ENCODE measurements at places on chromosomes 1 and 21.

DNA sequence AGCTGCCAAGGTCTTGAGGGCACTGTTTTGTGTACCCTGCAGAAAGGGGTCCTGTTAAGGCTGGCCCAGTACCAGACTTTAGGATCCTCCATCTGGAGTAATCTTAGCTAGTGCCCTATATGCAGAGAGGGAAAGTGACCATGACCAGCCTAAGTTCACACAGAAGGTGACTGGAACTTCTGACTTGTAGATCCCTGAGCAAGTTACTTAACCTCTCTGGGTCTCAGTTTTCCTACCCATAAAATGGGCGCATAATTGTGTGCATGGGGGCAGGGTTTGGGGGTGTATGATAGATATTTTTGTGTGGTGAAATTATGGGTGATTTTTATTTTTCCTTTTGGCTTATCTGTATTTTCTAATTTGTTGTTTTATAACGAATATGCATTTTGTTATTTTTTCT, 3.3 kb upstream of the SHISAL2A start:
- no peak for DNase-seq

DNA sequence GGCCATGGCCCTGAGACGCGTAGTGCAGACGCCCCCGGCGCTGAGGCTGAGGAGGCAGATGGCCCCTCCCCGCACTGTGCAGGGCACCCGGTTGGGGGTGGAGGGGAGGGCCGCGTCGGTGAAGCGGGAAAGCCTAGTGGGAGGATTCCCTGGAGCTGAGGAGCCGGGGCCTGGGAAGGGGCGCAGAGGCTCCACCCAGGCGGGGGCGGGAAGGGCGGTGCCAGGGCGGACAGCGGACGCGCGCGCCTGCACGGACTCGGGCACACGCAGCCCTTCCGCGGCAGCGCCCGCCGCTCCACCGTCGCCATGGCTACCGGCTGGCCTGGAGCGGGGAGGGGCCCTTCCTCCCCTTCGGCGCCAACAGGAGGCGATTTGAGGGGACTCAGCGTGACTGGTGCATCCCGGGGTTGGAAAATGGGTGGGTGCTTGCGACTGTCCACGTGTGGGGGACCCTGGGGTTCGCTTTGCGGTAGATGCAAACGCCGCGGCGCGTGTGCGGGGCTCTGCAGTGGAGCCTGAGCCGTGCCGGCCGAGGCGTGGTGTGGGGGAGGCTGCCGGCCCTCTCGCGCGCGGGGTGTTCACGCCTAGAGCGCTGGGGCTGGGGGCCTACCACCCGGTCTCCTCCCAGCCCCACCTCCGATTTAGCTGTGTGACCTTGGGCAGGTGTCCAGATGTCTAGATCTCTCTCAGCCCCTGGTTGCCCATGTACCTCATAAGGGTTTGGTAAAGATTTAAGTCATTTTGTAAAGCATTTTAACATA, 35.1 kb downstream of the PTPRF start:
- DNase-seq, result no peak

DNA sequence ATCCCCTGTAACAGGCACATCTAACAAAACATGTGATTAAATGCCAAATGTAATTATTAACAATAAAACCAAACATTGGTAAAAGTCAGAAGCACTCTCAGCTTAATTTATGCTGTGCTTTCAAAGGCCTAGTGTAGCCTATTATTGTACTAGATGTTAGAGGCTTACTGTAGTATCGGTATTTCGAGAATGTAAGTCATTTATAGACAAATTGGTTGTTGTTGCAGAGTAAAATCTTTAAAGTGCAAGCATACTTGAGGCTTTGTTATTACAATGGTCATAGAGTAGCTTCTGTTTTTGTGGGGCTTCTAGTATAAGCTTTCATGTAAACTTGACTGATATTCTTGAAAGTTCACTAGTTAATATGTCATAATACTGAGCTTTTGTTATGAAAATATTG, 965.8 kb downstream of the PLA2G4A start:
- DNase-seq, result no peak

GRCh38 chr1:84037758-84038611, 39.1 kb upstream of the TTLL7 start:
- DNase-seq, result no peak

DNA sequence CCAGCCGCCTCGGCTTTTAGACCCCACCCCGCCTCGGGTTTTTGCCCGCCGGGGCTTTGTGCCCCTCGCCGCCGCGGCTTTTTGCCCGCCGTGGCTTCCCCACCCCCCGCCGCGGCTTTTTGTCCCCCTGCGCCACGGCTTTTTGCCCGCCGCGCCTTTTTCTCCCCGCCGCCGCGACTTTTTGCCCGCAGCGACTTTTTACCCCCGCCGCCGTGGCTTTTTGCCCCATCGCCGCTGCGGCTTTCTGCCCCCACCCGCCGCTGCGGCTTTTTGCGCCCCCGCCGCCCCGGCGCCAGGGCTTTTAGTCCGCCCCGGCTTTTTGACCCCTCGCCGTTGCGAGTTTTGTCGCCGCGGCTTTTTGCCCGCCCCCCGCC, 474.4 kb downstream of the FAM72C start:
- no peak for DNase-seq

Data from smooth muscle cell of the brain vasculature (primary cell).